ENCODE measurements at places on chromosomes 11 and 22.

DNA sequence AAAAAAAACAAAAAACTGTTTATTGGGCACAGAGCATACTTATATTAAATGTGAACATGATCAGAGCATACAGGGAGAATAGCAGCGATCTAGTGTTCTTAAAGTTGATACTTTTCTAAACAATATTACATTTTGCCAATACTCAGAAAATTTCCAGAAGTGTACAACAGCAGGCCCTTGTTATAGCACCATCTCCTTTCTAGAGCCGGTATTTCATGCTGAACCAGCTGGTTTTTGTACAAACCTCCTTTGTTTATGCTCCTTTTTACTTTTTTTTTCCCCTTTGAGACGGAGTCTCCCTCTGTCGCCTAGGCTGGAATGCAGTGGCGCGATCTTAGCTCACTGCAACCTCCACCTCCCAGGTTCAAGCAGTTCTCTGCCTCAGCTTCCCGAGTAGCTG, 90.7 kb downstream of the PPP6R3 start:
- DNase-seq, result no peak

- no peak for DNase-seq
Observed at GRCh38 chr11:7422544-7423331, 62.6 kb upstream of the OLFML1 start.

- no peak for DNase-seq
Observed at GRCh38 chr11:12020546-12020945, 12.1 kb upstream of the DKK3 start.

- DNase-seq, result no peak
Observed at GRCh38 chr11:117563556-117563955, 233.5 kb downstream of the DSCAML1 start.

- DNase-seq, result no peak
Observed at GRCh38 chr11:30455025-30455424, 131.1 kb downstream of the MPPED2 start.
